Cardiac fibroblast (primary cell): ENCODE measurements at places on chromosomes 2 and 18.

DNA sequence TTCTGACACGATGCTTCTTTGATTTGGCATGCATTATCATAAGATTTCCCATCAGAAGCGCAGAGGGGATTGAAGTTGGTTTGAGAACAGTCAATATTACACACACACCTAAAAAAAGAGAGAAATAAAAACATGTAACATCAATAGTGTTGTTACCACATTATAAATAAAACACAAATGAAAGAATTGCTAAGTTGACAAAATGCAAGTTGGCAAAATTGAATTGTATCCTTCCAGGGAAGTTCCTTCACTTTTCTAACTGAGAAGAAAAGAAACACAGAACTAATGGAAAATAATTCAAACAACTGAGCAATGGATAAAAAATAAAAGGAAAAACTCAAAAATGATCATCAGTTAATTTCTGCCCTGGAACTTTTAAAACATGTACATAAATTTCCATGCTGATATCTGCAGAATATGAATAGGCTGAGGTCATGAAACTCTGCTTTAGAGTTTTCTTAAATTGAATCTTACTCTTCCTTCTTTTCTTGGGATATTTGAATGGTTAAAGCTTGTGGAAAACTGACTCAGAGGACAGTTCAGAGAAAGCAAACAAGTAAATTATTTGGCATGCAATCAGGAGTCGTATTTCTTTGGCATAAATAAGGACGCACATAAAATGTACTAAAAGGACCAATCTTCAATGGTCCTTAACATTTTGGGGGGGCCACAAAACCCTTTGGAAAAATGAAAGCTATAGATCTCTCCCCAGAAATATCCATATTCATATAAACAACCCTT is 152.4 kb upstream of the CAVIN2 start:
- DNase-seq: no peak

- no peak for DNase-seq
These were observed 22.2 kb downstream of the DSC2 start for GRCh38 chr18:31079973-31080372.

DNA sequence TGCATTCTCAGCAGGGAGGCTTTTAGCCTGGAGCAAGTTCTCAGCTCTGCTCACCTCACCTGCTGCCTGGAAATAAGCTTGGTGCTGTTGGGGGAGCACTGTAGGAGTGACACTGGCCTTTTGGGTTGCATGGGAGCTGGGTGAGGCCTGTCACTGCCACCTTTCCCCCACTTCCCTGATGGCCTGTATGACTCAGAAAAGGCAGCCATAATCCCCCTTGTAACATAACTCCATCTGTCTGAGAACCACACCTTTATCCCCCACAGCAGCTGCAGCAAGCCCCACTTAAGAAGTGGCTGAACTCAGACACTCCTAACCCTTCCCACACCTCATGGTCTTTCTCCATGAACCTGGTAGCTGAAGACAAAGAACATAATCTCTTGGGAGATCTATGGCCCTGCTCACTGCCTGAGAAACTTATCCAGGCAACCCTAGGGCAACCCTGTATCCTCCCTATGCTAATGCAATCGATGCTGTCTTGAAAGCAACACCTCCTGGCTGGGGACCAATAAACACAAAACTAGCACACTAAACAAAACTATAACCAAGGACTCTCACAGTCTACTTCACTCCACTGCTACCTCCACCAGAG is 258.9 kb upstream of the OSR1 start:
- DNase-seq: peak; percentile 29

DNA sequence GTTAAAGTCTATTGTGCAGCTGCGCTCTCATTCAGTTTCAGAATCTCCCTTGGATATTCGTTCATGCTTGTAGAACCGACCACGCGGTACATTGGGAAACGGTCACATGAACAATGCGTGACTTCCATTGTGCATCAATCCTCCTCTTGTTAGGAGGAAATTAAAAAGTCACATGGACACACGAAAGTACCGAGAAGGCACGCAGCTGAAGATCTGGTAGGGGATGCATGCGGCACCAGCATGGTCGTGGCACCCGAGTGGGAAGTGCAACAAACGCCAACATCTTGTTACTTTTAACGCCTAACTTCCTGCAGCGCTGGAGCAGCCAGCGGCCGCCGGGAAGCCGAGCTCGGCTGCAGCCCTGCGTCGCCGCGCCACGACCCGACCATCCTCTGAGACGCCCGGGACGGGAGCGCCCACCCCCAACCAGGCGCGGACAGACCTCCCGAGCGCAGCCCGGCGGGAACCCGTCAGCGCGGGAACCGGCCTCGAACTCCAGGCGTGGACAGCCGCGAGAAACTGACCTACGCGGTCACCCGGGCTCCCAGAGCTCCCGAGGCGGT is 412 bp downstream of the OSBPL1A start:
- peak; percentile 76 for DNase-seq

GRCh38 chr18:31626409-31626808 is 34.7 kb downstream of the TTR start:
- DNase-seq: no peak

- peak; percentile 40 for DNase-seq
These were observed 294.5 kb upstream of the NT5C1B start for GRCh38 chr2:18883616-18884456.
